ENCODE measurements at places on chromosomes 13 and 19. TPM values are rescaled to one million over a fixed set of nuclear protein-coding genes. Genes with fewer than 3 reads are reported as not detected.

The CBY2 gene
- total RNA-seq: not detected

DNA sequence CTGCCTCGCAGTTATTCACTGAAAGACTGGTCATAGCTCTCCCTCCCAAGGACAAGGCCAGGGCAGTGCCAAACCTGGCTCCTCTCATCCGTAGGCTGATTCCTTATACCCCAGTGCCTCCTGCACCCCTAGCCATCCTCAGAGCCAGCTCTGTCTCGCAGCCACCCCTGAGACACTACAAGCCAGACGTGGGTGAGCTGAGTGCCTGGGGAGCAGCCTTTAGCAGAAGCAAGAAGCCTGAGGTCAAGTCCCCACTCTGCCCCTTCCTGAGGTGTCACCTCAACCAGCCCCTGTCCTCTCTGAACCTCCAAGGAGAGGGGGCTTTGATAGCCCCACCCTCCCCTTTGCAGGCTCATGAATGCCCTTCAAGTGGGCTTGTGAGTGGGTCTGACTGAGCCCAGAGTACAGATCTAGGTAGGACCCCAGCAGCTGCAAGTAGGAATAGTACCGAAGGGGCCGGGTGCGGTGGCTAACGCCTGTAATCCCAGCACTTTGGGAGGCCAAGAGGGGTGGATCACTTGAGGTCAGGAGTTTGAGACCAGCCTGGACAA, 14.8 kb upstream of the AKAP8L start:
- DNase-seq: no peak

The PLA2G4C gene
- total RNA-seq: 6.3 TPM

- DNase-seq: no peak
Observed at GRCh38 chr13:101283782-101284181, 132.5 kb downstream of the NALCN start.

DNA sequence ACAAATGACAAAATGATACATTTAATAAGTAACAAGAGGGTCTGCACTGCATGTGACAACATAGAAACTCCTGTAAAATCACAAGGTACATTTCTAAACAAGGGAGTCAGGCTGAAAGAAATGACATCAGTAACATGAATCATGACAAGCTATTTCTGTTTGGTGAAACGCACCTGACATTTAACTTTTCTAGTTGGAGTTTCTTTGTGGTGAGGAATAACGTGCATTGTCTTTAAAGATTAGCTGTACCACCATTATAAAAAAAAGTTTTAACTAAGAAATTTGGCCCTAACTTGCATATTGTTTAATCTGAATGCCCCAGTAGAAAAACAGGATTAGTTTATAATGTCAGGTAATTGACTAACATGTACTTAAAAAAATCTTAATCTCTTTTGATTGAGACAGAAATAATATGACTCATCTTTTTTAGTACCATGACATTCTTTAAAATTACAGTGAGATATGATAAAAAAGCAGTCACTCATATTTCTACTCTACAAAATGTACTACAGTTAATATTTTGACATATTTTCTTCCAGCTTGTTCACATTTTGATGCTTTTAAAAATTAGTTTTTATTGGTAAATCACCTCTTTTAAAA, 418.2 kb downstream of the KLF12 start:
- DNase-seq: no peak

DNA sequence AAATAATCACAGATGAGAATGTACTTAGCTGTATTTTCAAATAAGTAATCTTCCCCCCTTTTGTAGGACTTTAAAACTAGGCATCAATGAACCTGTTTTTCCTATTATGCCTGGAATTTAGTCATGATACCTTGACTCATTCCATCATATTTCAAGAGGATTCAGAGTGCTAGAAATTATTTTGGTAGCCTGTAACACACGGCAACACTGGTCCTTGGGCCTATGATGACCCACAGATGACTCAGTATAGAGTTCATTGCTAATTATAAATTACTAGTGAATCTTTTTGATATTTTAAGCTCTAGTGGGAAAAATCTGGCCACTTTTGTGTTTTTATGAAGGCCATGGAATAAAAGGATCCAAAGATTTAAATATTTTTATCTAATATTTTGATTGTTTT, 26.0 kb upstream of the GARRE1 start:
- no peak for DNase-seq

The PRTN3 gene
- total RNA-seq: not detected

DNA sequence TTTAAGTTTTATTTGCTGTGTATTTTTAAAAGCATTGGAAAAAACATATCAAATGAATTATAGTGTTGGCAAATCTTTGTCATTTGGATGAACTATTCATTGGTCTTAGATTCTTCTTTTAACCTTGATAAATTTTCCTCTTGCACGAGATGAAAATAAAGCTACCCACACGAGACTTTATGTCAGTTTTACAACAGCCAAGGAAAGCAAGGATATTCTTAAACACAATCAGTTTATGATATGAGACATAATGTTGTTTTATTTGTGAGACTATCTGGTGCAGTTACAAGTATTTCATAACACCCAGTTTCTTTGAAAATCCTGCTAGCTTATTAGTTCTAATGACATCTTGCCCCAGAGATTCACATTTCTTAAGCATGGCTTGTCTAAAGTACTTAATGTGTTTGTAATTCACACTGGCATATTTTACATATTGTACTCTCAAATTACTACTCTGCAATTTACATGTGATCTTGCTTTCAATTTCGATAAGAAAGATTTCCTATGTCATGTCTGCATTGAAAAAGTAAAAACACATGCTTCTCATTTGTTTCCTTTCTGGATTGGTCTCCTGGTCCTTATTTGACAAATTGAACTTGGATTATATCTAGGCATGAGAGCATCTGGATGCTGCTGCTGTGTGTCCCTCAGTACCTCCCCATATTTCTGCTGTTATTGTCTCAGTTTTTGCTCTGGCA, 955.5 kb upstream of the PCDH9 start:
- DNase-seq: peak; percentile 7

DNA sequence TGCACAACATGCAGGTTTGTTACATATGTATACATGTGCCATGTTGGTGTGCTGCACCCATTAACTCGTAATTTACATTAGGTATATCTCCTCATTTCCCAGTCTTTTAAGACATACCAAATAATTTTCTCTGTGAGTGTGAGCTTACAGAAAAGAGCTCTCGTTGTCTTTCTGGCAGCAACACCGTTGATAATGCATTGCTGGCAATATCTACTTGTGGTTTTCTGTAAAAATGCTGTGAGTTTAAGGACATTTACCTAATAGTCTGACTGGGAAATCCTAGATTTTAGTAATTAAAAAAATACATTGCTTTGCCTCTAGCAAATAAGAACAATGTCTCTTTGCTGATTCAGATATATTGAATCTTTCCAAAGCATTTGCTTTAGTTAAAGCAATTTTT, 8.4 kb downstream of the IGFL3 start:
- peak; percentile 19 for DNase-seq

The PTPRS gene
- total RNA-seq: 126 TPM

DNA sequence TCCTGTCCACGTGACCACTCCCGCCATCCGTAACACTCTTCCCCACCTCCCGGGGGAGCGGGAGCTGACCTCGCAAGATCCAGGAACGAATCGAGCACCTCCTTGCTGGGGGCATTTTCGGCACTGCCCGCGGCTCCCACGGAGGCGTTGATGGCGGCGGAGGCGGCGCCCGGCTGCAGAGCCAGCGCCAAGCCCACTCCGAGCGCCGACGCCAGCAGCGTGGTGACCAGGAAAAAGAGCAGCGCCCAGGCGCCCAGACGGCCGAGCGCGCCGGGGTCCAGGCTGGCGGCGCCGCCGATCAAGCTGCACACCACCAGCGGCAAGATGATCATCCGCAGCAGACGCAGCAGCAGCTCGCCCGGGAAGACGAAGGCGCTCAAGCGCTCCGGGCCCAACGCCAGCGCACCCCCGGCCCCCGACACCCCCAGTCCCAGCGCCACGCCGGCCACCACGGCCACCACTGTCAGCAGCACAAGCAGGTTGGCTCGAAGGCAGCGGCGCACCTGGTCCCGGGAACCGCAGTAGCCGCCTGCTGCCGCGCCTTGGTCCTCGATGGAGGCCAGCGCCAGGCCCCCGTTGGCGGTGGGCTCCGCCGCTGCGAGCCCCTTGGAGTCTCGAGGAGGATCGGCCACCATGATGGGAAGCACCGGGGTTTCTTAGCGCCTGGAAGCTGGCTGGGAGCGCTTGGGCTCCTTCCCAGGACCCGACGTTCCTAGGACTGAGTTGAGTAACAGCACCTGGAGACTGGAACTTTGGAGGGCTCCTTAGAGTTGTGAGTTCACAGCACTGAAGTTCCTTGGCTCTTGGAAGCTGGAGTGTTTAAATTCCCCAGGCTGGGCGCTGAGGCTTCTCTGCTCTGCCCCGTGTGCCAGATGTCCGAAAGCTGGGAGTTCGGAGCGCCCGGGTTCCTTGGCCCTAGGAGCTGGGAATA, 798 bp downstream of the SLC1A5 start:
- peak; percentile 82 for DNase-seq

The GIPR gene
- total RNA-seq: 0.57 TPM

The ZNF547 gene
- total RNA-seq: 4.1 TPM

Measured in fibroblast of the aortic adventitia (primary cell).